Stimulated activated CD8-positive, alpha-beta memory T cell treated with anti-CD3 and anti-CD28 coated beads, Interleukin-4, amount 100 ng/mL, for 4 hours (primary cell): ENCODE measurements at places on chromosomes 1 and 21.

DNA sequence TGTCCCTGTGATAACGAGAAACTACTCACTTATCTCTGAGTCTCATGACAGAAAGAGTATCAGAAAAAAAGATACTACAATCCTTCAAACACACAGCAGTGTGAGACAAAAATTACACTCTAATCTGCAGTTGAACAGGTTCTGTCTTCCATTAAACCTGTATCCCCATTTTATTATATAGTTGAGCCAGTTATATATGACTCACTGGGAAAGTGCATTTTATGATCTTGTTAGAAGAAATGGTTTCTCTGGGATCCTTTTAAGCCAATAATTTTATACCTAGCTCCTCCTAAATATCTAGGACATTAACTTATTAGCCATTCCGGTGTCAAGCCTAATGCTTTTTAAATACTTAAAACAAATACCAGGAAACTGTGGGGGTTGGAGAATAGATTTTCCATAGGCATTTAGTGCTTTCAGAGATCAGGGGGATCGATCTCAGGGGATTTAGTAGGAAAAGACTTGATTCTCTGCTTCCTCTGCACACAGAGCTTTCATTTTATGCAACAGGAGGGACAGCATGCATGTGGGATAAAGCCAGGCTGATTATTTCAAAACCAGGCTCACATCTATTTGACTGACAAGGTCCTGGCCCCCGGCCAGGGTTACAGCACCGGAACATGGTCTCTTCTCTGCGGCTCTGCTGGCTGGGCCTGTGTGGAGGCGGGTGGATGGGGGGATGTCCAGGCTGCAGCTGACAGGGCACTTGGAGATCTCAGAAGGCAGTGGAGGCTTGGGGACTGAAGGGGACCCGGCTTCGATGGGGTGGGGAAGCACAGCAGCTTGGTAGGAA is 310.6 kb downstream of the DISC1 start:
- no peak for DNase-seq

GRCh38 chr1:160049101-160049500 is 17.3 kb upstream of the PIGM start:
- no peak for DNase-seq

DNA sequence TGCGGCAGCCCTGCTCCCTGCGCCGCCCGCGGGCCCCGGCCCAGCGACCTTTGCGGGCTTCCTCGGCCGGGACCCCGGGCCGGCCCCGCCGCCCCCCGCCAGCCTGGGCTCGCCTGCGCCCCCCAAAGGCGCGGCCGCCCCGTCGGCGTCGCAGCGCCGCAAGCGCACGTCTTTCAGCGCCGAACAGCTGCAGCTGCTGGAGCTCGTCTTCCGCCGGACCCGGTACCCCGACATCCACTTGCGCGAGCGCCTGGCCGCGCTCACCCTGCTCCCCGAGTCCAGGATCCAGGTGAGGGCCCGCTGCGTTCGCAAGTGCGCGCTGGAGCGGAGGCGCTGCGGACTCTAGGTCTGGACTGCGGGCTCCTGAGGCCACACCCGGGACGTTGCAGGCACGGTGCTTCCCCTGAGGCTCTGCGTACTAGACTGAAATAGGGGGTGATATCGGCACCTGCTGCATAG is 351 bp downstream of the MIXL1 start:
- no peak for DNase-seq

DNA sequence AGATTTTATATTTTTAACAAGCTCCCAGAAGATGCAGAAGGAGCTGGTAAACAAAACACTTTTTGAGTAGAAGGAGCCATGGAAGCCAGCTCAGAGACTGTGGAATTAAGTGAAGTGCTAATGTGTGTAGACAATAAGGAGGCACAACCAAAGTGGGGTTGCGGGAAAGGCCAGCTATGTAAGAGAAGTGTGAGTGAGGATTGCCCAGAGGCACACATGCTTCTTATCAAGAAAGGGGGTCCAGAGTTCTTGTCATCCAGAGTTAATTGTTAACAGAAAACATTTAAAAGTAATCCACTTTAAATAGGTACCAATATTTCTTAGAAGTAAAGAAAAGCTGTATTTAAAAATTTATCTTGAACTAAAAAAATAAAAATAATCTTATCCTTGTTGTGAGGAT is 136.8 kb downstream of the OLFM3 start:
- no peak for DNase-seq

DNA sequence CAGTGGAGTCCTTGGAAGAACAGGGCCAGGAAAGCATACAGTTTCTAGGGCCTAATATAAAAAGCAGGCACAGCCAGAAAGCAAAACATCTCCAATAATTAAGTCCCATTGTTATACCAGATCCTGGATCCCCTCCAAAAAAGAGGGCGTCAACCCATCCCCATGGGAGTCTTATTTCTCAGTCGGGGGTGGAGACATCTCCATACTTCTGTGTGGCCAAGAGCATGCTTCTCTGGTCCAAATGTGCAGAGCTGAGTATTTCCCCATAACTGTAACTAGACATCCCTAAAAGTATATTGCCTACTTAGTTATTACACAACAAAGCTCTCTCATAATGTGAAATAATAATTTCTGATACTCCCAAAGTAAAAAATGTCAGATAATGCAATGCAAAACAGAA is 104.2 kb upstream of the SOX13 start:
- DNase-seq = no peak

GRCh38 chr1:225848030-225848955 is 33.9 kb downstream of the TMEM63A start:
- no peak for DNase-seq

GRCh38 chr1:215631489-215631888 is 64.4 kb downstream of the KCTD3 start:
- DNase-seq = no peak
